ENCODE measurements at places on chromosomes 11 and 22. TPM values are rescaled to one million over a fixed set of nuclear protein-coding genes. Genes with fewer than 3 reads are reported as not detected.

- no peaks in the 10 kb centered on the region for H3K4me1 ChIP-seq
- no peak for DNase-seq
- no peaks in the 10 kb centered on the region for H3K36me3 ChIP-seq
- H3K4me3 ChIP-seq = no peak overlapping the region
These were observed 36.1 kb downstream of the MMP20 start for GRCh38 chr11:102589047-102589459.

DNA sequence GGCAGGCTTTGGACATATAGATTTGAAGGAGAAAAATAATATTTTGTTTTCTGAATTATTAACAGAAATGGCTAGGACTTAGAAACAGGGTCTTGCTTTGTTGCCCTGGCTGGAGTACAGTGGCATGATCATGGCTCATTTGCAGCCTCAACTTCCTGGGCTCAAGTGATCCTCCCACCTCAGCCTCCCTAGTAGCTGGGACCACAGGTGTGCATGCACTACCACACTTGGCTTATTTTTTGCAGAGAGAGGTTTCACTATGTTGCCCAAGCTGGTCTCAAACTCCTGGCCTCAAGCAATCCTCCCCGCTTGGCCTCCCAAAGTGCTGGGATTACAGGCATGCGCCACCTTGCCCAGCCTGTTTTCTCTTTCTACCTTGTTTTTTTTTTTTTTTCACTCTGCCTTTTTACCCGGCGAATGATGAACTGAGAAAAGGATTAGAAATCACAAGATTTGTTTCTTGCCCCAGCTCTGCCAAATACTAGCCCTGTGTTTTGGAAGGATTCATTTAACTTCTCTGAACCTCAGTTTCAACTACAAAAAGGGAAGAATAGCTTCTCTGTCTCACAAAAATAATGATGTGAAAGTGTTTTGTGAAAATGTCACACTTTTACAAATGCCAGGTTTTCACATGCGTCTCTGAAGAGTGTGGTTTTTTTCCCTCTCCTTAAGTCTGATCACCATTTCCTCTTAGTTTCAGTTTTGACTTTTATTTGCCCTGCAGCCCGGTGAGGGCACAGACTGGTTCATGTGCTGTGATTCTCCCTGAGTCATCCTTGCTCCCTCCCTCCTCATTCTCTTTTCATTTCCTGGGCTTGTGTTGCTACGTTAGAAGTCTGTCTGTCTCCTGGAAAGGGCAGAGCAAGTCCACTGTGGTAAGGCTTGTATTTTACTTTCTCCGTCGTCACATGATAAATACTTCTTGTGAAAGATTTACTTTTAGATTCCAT is 67.7 kb downstream of the BCL2L13 start:
- peak overlapping the region; percentile 33 for H3K4me3 ChIP-seq
- H3K27ac ChIP-seq = peak overlapping the region; percentile 31
- H3K4me1 ChIP-seq = no peaks in the 10 kb centered on the region
- H3K36me3 ChIP-seq = peaks cover 6% of the 10 kb centered on the region

GRCh38 chr11:118927554-118928100 is 1.9 kb upstream of the BCL9L start:
- no peaks in the 10 kb centered on the region for H3K27me3 ChIP-seq
- no peaks in the 10 kb centered on the region for H3K36me3 ChIP-seq
- no peaks in the 10 kb centered on the region for H3K4me1 ChIP-seq
- peak overlapping the region; percentile 89 for H3K27ac ChIP-seq
- DNase-seq = no peak

DNA sequence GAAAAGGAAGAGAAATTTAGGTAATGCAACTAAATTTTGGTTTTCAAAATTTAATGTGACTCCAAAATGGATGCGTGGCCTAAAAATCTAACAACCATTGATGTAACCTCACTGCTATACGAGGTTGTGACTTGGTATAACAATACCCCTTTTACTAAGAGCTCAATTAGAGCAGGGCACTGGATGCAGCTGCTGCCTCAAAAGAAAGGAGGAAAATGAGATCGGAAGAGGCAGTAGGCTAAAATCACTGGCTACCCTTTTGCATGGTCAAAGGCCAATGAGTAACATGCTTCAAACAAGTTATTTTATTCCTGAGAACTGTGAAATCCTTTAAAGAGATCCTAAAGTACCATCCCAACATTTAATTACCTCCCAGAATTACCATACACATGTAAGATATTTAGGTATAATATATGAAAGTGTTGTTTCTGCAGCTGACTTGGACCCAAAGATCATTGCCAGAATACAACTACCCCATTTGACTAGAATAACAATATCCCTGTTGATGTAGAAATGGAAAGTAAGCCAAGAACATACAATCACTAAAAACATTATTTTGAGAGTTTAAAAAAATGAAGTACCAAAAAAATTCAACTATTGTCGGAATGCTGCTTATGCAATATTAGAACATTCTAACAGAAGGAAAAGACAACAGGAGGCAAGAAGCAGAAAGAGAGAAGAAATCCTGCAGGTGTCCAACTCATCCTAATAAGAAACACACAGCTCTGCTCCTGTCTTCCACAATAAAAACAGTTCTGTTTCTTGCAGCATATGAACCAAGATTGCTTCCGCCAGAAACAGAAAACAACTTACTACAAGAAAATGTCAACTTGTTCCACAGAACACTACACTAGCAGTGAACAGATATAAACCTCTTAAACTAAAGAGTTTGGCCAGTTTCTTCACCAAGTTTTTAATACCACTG is 15.0 kb downstream of the SIK3 start:
- no peaks in the 10 kb centered on the region for H3K36me3 ChIP-seq
- H3K27me3 ChIP-seq = no peaks in the 10 kb centered on the region
- no peak for DNase-seq
- H3K4me3 ChIP-seq = no peak overlapping the region

ANKK1 gene
- not detected for total RNA-seq

DNA sequence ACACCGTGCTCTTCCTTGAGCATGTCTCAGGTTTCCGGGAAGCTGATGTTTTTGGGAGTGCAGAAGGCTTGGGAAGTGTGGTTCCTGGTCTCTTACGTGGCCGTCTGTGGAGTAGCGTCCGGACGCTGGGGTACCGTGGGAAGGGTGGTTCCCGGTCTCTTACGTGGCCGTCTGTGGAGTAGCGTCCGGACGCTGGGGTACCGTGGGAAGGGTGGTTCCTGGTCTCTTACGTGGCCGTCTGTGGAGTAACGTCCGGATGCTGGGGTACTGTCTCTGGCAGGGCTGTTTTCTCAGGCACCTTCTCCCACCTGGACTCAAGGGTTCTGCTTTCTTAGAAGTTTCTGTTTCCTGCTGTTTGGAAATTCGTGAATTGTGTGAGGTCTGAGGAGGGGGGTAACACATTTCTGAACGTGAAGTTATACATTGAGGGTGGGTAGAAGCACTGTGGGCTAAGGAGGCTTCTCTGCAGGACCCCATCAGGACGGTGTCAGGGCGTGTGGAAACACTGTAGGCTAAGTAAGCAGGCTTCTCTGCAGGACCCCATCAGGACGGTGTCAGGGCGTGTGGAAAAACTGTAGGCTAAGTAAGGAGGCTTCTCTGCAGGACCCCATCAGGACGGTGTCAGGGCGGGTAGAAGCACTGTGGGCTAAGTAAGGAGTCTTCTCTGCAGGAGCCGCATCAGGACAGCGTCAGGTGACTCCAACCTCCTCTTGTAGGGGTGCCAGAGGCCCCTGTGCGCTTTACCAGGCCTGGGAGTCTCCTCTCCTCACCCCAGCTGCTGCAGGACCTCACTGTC is 5.3 kb upstream of the IFITM3 start:
- H3K36me3 ChIP-seq = no peaks in the 10 kb centered on the region
- DNase-seq = no peak
- no peaks in the 10 kb centered on the region for H3K27me3 ChIP-seq
- H3K4me1 ChIP-seq = no peaks in the 10 kb centered on the region

DNA sequence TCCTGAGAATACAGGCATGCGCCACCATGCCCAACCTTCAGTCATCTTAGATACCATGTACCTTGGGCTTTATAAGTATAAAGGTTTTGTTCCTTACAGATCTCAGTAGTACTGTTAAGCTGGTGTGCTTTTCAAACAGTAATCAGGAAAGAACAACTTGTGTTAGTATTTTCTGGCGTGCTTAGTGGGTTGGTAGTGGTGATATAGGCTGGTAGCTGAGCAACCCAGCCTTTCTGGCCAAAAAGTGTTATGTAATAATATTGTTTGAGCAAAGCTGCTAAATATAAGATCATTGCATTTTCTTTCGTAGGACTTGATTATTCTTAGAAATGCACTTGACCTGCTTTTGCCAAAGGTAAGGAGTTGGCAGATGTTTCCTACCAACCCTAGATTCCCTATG is 6.5 kb downstream of the ADSL start:
- H3K27ac ChIP-seq = no peak overlapping the region
- DNase-seq = no peak

DNA sequence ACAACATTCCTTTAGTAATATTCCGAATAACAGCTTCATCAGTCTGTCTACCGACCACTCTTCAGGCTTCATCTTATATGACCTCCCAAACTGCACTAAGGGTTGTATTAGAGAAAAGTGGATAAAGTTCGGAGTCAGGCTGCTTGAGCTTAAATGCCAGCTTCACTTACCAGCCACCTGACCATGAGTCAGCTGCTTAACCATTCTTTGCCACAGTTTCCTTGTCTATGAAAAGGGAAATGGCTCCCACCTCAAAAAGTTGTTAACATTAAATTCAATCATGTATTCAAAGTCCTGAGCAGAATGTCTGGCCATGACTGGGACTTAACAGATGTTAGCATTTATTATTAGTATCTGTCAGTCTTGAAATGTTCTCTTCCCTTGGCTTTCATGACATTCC is 20.9 kb downstream of the LIMK2 start:
- H3K4me3 ChIP-seq = no peak overlapping the region
- H3K27me3 ChIP-seq = no peaks in the 10 kb centered on the region
- no peak for DNase-seq
- no peaks in the 10 kb centered on the region for H3K36me3 ChIP-seq
- peak overlapping the region; percentile 17 for H3K27ac ChIP-seq

PHETA2 gene
- total RNA-seq = 1.2 TPM

MUC2 gene
- not detected for total RNA-seq

CD3D gene
- not detected for total RNA-seq
